ENCODE measurements at places on chromosomes 4 and X.

- peak; percentile 68 for DNase-seq
These were observed 29.2 kb upstream of the ASMTL start for GRCh38 chrX:1481636-1482529.

DNA sequence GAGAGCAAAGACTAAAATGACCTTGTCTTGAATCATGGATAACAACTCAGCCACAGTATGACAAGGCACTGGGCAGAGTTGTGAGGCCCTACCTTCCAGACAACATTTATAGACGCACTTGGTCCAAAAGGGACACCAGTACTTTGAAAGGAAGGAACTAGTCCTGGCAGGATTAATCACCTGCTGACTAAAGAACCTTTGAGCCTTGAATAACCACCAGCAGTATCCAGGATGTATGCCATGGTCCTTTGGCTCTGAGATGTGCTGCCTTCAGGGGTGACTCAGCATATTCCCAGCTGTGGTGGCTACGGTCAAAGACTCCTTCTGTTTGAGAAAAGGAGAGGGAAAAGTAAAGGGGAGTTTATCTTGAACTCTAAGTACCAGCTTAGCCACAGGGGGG is 118.1 kb upstream of the PRR32 start:
- no peak for DNase-seq

DNA sequence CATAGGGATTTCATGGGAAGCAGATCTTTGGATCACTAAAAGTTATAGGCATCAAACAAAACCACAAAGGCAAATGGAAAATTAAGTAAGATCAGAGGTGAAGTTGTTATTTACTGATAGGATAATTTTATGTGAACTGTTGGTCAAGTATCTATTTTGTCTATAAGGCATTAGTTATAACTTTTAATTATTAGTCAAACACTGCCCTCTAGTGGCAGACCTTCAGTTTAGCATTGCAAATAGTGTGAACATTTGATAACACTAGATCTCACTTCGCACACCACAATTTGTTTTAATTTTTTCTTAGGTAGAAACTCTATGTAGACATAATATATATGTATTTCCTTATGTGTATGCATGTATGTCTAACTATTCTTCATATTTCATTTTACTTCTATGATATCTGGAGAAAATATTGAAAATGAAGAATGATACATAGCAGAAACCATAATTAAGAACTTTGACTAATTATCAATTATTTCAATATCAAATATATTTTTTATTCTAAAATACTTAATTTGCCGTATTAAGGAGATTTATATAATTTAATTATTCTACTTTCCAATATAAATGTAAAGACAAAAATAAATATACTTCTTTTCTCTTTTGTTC is 214.5 kb upstream of the TACR3 start:
- no peak for DNase-seq

DNA sequence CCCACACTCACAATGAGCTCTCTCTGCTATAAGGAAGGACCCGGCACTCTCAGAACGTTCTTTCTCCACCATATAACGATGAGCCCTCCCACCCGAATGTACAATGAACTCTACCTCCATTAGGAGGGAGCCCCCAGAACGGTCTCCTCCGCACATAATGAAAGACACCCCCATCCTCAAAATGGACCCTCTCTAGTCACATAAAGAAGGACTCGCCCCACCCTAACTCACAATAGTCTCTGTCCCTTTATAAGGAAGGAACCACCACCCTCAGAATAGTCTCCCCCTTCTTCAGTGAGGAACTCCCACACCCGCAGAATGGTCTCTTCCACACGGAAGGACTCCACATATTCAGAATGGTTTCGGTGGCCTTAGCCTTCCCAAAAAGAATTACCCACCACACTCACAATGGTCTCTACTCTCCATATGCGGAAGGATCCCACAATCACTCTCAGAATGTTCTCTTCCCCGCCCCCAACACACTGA is 477 bp downstream of the SLC35A2 start:
- DNase-seq = no peak

- DNase-seq = peak; percentile 45
These were observed at the start of gene HPGD for GRCh38 chr4:174522183-174523024. Gene HPGD, minus strand, starts transcription at chr4:174522488. Its CDS starts 37 bp downstream, at chr4:174522451.

DNA sequence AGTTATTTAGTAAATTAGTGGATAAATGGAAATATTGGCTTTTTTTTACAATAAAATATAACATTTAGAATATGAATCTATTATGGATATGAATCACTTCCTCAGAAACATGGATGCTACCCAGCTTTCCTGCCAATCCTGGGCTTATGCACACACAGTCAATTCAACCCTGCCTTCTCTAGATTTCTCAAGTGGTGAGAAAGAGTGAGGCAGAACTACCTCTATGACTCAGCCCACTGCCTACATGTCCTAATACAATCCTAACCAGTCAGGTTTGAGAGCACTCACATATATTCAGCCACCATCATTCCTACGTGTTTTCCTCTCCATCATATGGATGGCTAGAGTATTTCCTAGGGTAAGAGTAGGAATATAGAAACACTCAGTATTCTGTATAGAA is 91.1 kb upstream of the ANKRD50 start:
- DNase-seq = no peak

GRCh38 chrX:144275843-144276242 is 392.0 kb downstream of the UBE2NL start:
- DNase-seq = no peak

- no peak for DNase-seq
These were observed 841.6 kb upstream of the AADAT start for GRCh38 chr4:170931321-170931720.

DNA sequence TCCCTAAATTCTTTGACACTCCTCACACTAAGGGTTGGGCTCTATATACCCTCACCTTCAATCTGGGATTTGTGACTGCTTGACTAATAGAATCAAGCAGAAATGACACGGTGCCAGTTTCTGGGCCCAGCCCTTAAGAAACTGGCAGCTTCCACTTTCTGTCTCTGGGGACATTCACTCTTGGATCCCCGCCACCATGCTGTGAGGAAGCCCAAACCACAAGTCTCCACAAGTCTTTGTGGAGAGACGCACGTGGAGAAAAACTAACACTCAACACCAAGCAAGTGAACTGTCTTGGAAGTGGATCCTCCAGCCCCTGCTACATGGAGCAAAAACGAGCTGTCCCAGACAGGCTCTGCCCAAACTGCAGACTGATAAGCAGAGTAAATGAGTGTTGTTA is 1.1 kb upstream of the EDNRA start:
- DNase-seq = no peak

- no peak for DNase-seq
These were observed 2381.1 kb upstream of the AGA start for GRCh38 chr4:179823342-179823741.

DNA sequence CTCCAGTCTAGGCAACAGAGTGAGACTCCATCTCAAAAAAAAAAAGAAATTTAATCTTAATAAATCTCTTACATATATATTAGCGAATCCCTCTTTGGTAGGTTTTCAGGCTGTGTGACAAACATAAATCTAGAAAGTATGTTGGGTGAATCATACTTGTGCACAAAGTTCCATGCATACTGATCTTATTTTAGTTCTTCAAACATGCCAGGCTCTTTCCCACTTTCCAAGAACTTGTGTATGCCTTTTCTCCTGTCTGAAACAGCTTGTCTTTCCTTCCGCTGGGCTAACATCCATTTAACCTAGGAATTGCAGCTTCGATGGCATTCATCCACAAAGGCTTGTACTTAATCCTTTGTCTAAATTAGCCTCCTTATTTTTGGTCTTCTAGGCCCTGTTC is 156.6 kb upstream of the CASK start:
- no peak for DNase-seq

DNA sequence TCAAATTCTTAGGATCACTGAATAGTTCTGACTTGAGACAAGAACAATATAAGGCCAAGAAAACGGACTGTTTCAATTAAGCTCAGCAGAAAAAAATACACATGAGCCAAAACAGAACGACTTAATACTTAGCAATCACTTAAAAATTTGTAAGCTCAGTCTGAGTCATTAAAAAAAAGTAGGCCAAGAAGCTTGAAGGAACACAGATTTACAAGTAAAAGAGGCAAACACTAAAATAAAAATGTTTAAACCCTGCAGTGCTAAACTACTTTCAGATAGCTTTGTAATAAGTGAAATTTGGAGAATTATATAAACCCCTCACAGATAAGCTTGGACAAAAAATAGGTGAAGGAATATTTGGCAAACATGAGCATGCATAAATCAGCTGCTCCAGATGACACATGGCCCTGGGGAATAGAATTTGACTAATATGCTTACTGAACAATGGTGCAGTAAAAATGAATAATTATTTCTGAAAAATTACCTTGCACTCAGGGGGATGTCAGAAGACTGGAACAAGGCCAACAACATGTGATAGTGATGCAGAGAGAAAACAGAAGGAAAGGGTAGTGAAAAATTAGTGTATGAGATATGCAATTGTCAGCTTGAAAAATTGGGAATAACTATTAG is 49.6 kb downstream of the LNX1 start:
- no peak for DNase-seq

GRCh38 chr4:81491943-81492342 is 20.2 kb upstream of the RASGEF1B start:
- DNase-seq = no peak

DNA sequence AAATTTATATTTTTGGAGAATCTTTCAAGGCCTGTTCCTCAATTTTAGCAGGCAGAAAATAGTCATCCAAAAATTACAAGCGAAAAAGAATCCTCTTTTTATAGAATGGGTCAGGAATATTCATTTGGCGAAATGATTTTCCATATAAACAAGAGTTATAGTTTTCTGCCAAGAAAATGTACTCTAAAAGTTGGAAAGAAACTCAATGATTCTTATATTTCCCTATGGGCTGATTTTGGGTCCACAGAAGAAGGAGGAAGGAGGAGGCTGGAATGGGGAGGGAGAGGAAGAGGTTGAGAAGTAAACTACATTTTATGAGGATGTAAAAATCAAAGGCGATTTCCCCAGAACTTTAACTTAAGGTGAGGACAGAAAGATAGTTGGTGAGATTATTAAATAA is 159.3 kb downstream of the DCAF12L1 start:
- no peak for DNase-seq

DNA sequence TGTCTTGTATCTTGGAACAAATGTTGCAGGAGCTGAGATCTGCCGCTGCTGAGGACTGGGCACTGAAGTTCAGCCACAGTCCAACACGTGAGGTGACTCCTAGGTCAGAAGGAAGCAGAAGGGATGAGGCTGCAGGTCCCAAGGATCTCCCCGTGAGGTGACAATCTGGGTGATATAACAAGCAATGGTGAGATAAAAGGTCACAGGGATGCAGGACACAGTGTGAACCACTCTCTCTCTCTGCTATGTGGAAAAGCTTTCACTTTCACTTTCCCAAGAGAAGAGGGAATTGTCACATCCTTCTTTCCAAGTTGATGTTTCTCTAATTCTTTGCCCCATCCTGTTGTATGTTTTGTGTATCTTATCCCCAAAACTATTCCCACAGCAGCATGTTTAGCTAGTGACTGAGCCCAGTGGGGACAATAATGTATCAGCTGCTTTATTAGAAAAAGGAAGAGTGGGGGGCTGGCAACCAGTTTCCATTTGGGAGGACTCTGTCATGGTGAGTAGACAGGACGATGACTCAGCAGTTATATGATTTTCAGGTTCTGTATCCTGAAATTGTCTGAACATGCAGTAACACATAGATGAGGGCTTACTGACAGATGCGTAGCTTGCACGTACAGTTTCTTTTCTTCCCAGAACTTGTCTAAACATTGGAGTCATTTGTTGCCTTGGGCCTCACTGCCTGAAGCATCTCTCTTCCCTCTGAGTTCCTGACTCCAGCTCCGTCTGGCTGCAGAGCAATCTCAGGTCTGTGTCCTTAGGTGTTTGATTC is 1415.8 kb upstream of the TENM3 start:
- DNase-seq = no peak

GRCh38 chr4:113955411-113955810 is 24.0 kb downstream of the ARSJ start:
- no peak for DNase-seq

DNA sequence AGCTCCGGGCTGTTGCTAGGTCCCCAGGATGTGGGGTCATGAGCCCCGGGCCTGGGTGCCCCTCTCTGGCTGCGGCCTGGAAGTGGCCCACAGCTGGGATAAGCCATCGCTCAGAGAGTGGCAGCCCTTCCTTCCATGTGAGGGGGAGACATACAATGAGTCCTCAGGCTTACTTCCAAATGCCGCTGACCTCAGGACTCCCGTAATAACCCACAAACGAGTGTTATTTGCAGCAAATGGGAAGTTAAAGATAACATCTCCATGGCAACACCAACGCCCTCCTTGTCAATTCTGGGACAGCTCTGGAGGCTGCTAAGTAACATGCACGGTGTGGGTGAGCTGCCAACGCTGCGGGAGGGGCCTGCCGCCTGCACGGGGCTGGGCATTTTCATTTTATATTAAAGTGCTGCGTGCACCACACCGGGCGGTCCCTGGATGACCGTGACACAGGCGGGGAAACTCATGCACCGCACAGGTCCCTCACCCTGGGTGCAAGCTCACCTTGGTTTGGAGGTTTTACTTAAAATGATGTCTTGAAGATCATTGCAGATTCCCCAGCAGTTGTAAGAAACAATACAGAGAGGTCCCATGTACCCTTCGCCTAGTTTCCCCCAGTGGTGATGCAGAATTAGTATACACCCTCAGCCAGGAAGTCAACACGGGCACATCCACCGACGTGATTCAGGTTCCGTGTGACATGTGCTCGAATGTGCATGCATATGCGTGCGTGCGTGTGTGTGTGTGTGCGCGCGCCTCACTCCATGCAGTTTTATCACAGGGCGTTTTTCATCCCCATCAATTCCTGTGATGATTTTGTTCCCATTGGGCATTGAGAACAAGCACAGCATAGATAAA is 79.4 kb downstream of the ABLIM2 start:
- no peak for DNase-seq

- no peak for DNase-seq
These were observed 165.0 kb upstream of the ANK2 start for GRCh38 chr4:112884406-112884805.

GRCh38 chrX:120310861-120311726 is at the start of gene TMEM255A:
Gene TMEM255A, minus strand, starts transcription at chrX:120311461. Its CDS starts 152 bp downstream, at chrX:120311309.
- no peak for DNase-seq

GRCh38 chr4:70630162-70630561 is 1.6 kb downstream of the ENAM start:
- DNase-seq = no peak

GRCh38 chr4:178395798-178396197 is 953.6 kb upstream of the AGA start:
- DNase-seq = no peak
